Aorta (tissue), 5 donors: ENCODE measurements at places on chromosomes 16 and 17.

GRCh38 chr16:85546585-85547447, 66.3 kb upstream of the GSE1 start:
- H3K36me3 ChIP-seq = no peaks in the 10 kb centered on the region
- H3K4me1 ChIP-seq = no peaks in the 10 kb centered on the region
- H3K4me3 ChIP-seq = no peak overlapping the region
- DNase-seq = no peak
- H3K27me3 ChIP-seq = no peaks in the 10 kb centered on the region

DNA sequence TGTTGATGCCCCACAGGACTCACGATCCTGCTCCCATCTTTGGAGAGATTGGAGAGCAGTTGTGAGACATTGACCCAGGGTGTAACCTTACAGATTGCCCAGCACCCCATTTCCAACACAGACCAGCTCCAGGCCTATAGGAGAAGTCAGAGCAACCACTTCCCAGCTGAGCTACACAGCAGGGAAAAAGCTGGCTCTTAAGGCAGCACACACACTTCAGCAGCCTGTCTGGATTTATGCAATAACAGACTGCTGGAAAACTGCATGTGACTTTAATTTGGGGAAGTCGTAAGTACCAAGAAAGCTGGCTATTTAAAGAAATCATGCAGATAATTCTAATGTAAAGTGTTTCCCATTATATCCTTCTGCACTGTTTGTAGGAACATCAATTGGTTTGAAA, 30.8 kb downstream of the NOG start:
- no peak overlapping the region for H3K4me3 ChIP-seq
- no peaks in the 10 kb centered on the region for H3K4me1 ChIP-seq
- no peaks in the 10 kb centered on the region for H3K27me3 ChIP-seq
- no peak for DNase-seq
- no peaks in the 10 kb centered on the region for H3K36me3 ChIP-seq
- H3K27ac ChIP-seq = no peak overlapping the region

GRCh38 chr17:29977836-29978235, 36.4 kb downstream of the EFCAB5 start:
- no peak overlapping the region for H3K4me3 ChIP-seq
- no peaks in the 10 kb centered on the region for H3K27me3 ChIP-seq
- no peaks in the 10 kb centered on the region for H3K4me1 ChIP-seq
- H3K36me3 ChIP-seq = no peaks in the 10 kb centered on the region
- H3K27ac ChIP-seq = no peak overlapping the region
- DNase-seq = no peak

DNA sequence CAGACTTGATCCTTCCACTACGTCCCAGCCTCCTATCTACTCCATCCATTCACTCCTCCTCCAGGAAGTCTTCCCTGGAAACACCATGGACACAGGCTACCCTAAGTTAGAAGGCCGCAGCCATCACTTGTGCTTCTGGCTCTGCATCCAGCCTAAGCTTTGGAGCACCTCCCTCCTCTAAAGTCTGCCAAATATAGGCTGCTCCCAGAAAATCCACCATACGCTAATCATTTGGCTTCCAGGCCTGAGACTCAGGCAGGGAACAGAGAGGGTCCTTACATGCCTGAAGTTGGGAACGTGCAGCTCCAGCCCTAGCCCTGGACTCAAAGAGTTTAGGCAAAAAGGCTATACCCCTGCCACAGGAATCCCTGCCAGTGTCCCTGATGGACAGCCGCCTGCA, 6.7 kb downstream of the PCGF2 start:
- peaks cover 2% of the 10 kb centered on the region for H3K4me1 ChIP-seq
- H3K36me3 ChIP-seq = no peaks in the 10 kb centered on the region
- no peak overlapping the region for H3K27ac ChIP-seq
- H3K4me3 ChIP-seq = no peak overlapping the region
- DNase-seq = no peak

GRCh38 chr17:75032720-75033280, 14.0 kb downstream of the ATP5PD start:
- no peaks in the 10 kb centered on the region for H3K27me3 ChIP-seq
- H3K4me3 ChIP-seq = no peak overlapping the region
- no peaks in the 10 kb centered on the region for H3K36me3 ChIP-seq
- H3K4me1 ChIP-seq = no peaks in the 10 kb centered on the region
- no peak overlapping the region for H3K27ac ChIP-seq

DNA sequence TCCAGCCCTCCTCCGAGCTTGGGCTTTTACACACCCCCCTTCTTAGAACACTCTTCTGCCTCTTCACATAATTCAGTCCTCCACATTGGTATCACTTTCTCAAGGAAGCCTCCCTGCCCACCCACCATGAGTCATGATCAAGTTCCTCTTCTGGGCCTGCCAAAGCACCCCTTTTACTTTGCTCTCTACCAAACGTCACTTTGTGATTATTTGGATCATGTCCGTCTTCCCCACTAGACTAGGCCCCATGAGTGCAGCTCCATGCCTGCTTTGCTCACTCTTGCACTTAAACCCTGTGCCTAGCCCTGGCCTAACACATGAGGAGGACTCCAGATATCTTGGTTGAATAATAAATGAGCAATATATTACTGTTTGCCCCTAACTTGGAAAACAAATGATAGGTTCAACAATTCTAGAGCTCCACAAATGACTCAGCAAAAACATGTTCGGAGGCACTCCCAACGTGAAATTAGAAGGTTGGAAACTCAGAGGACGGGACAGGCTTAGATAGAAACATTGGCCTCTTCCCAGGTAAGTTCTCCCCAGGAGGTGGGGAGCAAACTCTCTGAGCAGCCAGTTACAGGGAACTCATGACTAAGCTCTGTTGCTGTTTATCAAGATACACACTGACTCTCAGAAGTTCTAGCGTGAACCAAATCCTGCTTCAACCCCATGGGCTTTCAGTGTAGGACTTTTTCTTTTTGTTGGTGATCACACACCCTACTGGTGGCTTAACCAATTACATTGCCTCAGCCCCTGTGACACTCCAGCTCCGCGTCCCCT, 28.3 kb downstream of the G6PC1 start:
- H3K27ac ChIP-seq = peak overlapping the region; percentile 58
- no peaks in the 10 kb centered on the region for H3K4me1 ChIP-seq
- H3K27me3 ChIP-seq = no peaks in the 10 kb centered on the region
- DNase-seq = no peak
- no peaks in the 10 kb centered on the region for H3K36me3 ChIP-seq

DNA sequence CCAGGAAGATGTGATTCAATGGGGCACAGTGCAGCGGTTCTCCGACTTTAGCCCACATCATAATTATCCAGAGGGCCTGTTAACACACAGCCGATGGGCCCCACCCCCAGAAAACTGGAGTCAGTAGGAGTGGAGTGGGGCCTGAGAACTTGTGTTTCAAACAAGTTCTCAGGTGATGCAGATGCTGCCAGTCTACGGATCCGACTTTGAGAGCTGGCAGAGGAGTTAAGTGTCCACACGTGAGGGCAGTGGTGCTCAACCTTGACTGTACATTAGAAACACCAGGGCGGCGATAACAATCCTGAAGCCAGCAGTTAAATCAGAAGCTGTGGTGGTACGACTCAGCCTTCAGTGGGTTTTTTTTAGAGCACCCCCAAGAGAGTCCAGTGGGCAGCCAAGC, 75.0 kb downstream of the GPRC5B start:
- no peak overlapping the region for H3K27ac ChIP-seq
- peaks cover 3% of the 10 kb centered on the region for H3K4me1 ChIP-seq
- H3K36me3 ChIP-seq = no peaks in the 10 kb centered on the region
- no peak overlapping the region for H3K4me3 ChIP-seq
- DNase-seq = no peak

DNA sequence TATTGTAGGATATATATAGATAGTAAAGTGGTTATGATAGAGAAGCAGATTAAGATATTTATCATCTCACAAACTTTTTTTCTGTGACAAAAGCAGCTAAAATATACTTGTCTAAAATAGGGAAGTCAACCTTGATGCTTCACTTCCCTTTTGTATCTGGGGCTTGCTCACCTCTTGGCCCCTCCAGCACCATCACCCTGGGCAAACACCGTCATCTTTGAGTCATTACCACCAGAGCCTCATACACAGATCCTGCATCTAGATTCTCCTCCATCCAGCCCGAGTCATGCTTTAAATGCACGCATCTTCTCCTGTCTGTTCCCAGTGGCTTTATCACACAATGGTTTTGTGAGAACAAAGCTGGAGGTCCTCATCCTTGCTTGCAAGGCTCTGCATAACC, 1062.7 kb upstream of the EEF2KMT start:
- no peaks in the 10 kb centered on the region for H3K4me1 ChIP-seq
- no peaks in the 10 kb centered on the region for H3K36me3 ChIP-seq
- DNase-seq = no peak
- H3K27ac ChIP-seq = no peak overlapping the region
- H3K27me3 ChIP-seq = peaks cover 2% of the 10 kb centered on the region
- H3K4me3 ChIP-seq = no peak overlapping the region

GRCh38 chr16:30921459-30921747, 2.0 kb upstream of the FBXL19 start:
- H3K4me3 ChIP-seq = no peak overlapping the region
- H3K27me3 ChIP-seq = no peaks in the 10 kb centered on the region
- no peaks in the 10 kb centered on the region for H3K36me3 ChIP-seq
- H3K27ac ChIP-seq = peak overlapping the region; percentile 52
- DNase-seq = no peak
- no peaks in the 10 kb centered on the region for H3K4me1 ChIP-seq

DNA sequence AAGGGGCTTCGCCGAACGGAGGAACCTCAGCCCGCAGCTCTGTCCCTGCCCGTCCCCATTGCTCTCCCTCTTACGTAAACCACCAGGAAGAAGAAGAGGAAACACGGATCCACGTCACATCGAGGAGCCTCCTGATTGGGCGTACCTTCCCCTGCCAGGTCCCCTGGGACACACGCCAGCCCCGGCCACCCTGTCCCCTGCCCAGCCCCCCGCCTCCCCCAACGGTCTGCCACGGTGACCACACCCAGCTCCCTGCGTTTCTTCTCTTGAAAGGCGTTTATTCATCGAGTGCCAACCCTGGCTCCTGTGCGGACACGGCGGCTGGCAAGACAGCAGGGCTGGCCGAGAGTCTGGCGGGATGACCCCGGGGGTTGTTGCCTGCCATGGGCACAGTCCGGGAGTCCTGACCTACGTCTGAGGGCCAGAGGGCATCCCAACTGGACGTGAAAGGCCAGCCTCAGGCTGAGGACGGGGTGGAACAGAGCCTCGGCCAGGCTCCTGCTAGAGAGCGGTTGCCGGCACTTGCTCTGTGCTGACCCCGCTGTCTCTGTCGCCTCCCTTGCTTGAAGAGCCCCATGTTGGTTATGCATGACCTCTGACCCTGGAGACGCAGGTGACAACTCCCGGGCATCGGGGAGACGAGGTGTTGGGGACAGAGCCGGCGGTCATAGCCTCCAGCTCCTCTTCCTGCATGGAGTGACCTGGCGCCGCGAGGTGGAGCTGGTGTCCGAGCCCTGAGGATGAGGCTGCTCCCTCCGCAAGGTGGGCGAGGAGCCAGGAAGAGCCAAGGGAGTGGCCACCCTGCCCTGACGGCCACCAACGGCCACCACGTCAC, 40.5 kb upstream of the ACSF3 start:
- no peak overlapping the region for H3K4me3 ChIP-seq
- DNase-seq = no peak
- no peaks in the 10 kb centered on the region for H3K4me1 ChIP-seq
- H3K36me3 ChIP-seq = no peaks in the 10 kb centered on the region
- no peaks in the 10 kb centered on the region for H3K27me3 ChIP-seq

DNA sequence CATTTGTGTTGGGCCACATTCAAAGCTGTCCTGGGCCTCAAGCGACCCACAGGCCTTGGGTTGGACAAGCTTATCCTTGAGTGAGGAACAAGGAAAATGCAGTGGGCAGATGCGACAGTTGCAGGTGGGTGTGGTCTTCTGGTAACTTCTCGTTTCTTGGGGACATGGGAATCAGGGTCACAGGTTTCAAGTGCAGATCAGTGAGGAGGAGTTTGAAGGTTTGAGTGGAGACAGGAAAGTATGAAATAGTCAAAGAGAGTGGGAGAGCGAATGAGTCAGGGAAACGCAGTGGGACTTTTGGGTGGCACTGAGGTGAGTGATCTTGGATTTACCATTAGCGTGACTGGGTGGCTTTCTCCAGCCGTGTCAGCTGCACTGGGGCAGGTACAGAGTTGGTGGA, 15.4 kb upstream of the CCL22 start:
- no peak overlapping the region for H3K4me3 ChIP-seq
- H3K27me3 ChIP-seq = no peaks in the 10 kb centered on the region
- H3K36me3 ChIP-seq = no peaks in the 10 kb centered on the region
- no peak overlapping the region for H3K27ac ChIP-seq
- no peaks in the 10 kb centered on the region for H3K4me1 ChIP-seq
